ENCODE measurements at places on chromosomes 3 and 15. TPM values are rescaled to one million over a fixed set of nuclear protein-coding genes. Genes with fewer than 3 reads are reported as not detected.

The ARGFX gene
- total RNA-seq: not detected

The MYZAP gene
- total RNA-seq: 1.3 TPM

The STARD5 gene
- 0.58 TPM for total RNA-seq

The TM4SF4 gene
- not detected for total RNA-seq

The SAXO2 gene
- 2.2 TPM for total RNA-seq

The KBTBD13 gene
- 0.97 TPM for total RNA-seq

The VGLL3 gene
- 4.7 TPM for total RNA-seq

The RBP2 gene
- total RNA-seq: not detected

The FSIP1 gene
- total RNA-seq: 0.11 TPM

The HTR3E gene
- total RNA-seq: not detected

The FBXO40 gene
- 7.2 TPM for total RNA-seq

The MGLL gene
- total RNA-seq: 26.5 TPM

The TTC21A gene
- 4.3 TPM for total RNA-seq

The GMNC gene
- total RNA-seq: not detected

The LRRIQ4 gene
- total RNA-seq: not detected

The SLC24A5 gene
- total RNA-seq: not detected

The AGTR1 gene
- 15.8 TPM for total RNA-seq

The DCLK3 gene
- 0.53 TPM for total RNA-seq
